T-helper 22 cell (primary cell): ENCODE measurements at places on chromosomes 5 and 9.
A peak's percentile ranks its signal among the peaks of the same experiment; 100 is the strongest.

DNA sequence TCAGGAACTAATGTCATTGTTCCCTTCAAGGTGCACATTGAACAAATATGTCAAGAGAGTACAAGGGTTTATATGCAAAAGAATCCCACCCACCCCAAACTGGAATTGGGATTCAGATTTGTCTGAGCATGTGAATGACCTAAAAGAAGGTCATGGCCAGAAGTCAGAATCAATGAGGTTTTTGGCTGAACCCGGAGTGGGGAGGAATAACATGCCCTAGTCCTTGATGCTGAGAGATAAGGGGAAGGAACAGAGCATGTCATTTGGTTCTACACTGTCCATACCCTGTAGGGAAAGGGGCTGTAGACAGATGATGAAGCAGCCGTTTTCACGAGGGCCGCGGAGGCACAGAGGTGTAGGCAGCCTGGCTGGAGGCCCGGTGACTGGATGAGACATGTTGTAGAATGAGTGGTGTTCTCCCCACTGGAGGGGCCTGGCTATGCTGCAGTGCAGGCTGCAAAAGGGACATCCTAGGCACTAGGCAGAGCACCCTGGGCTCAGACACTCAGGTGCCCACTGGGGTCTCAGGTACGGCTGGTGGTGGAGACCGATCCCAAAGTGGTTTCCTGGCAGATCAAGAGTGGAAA, 65.9 kb downstream of the ZFAND5 start:
- DNase-seq = no peak

- DNase-seq = no peak
Measured at GRCh38 chr9:127801955-127802575, 617 bp upstream of the FPGS start.

DNA sequence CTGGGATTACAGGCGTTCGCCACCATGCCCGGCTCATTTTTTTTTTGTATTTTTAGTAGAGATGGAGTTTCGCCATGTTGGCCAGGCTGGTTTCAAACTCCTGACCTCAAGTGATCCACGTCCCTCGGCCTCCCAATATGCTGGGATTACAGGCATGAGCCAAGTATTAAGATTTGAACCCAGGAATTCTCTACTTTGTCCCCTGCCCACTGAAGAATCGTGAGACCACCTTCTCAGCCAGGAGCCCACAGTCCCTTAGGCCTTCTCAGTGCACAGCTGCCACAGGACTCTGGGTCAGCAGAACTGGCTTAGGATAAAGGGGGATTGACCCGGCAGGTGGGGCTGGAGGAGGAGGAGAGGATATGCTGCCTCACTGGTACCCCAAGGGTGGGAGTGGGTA, 13.4 kb downstream of the OLFML2A start:
- DNase-seq = no peak

DNA sequence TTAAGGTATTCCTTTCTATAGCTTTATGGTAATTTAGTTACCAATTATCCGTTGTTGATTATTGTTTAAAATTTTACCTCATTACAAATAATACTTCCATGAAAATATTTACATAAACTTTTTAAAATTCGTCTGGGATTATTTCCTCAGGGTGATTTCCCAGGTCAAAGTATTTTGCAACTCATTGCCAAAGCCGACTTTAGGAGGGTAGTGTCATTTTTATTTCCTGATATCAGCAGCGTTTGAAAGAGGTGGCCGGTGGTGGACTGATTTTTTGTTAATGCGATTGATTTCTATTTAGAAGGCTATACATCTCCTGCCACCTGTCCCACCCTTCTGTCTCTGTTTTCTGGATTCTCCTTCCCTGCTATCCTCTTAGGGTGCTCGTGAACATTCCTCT, 4.3 kb downstream of the ADAMTS16 start:
- no peak for DNase-seq

GRCh38 chr9:130421802-130422276, 22.9 kb upstream of the ASS1 start:
- DNase-seq = no peak

- DNase-seq = no peak
Measured at GRCh38 chr9:7622481-7622880, 177.1 kb downstream of the DMAC1 start.

DNA sequence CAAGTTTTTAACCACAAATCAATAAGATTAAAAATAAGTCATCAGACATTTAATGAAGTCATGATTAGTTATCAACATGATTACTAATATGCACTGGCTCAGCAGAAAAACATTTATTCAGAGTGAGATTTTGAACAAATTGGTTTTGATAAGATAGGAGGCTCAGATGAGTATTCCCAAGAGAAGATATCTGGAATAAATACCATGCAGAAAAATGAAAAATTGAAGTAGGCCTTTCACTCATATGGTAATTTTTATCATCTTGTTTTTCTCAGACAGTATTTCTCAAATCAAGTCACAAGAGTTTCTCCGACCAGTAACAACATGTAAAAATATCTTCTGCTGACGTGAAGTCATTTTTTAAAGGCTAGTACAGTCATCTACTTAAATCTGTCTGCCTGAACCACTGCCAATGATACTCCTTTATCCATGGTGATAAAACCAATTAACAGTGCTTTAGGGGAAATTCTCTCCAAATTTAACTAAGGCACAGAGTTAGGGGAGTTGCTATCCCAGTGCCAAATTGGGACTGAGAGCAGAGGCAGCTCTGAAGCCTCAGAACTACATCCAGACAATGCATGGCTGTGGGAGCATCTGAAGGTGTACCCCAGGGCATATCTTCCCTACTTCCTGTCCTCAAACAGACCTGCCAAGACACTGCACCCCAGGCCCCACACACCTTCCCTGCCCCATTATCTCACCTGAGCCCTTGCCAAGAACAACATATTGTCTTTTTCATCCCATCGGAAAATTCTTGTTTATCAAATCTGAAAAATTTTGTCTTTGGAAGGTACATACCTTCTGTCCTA, 105.5 kb upstream of the TSLP start:
- no peak for DNase-seq

- DNase-seq = no peak
Measured at GRCh38 chr5:153818626-153819025, 220.1 kb downstream of the FAM114A2 start.

DNA sequence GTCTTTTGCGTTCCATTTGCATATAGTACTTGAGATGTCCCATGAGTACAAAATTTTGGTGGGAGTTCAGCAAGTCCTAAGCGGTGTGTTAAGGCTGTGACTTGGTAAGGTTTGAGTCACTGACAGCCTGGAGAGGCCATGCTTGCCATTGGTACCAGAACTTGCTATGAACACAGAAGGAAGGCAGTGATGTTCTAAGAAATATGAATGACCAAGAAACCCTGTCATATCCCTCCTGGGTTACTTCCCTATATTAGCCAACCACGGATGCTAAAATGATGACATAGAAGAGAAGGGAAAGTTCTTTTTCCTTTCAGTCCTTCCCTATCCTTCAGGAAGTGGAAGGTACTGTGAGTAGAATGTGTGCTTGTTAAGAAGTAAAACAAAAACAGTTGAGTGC, 136.7 kb downstream of the GCNT1 start:
- no peak for DNase-seq

- no peak for DNase-seq
Measured at GRCh38 chr5:87147441-87147840, 120.2 kb upstream of the RASA1 start.

GRCh38 chr5:4083591-4084337, 488.1 kb downstream of the IRX1 start:
- DNase-seq = no peak

GRCh38 chr5:383621-384020, 59.4 kb upstream of the EXOC3 start:
- DNase-seq = no peak

DNA sequence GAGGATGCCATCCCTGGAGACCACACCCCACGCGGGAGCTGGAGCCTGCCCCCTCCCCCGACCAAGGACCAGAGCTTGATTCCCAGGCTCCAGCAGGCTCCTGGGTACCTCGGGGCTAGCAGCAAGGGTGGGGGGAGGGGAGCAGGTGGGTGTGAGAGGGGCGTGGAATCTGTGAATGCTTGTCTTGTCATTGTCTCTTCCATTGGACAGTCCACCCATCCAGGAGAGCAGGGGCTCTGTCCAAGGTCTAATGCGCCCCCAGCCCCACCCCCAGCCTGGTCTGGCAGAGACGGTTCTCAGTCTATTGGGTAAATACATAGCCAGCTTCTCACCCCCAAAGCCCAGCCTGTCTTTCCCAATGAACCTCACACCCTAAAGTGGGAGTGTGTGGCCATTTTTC, 22.8 kb downstream of the URM1 start:
- no peak for DNase-seq

- DNase-seq = no peak
Measured at GRCh38 chr5:137960141-137960540, 70.9 kb downstream of the PKD2L2 start.

- no peak for DNase-seq
Measured at GRCh38 chr5:130289132-130290088, 385.1 kb downstream of the CHSY3 start.

DNA sequence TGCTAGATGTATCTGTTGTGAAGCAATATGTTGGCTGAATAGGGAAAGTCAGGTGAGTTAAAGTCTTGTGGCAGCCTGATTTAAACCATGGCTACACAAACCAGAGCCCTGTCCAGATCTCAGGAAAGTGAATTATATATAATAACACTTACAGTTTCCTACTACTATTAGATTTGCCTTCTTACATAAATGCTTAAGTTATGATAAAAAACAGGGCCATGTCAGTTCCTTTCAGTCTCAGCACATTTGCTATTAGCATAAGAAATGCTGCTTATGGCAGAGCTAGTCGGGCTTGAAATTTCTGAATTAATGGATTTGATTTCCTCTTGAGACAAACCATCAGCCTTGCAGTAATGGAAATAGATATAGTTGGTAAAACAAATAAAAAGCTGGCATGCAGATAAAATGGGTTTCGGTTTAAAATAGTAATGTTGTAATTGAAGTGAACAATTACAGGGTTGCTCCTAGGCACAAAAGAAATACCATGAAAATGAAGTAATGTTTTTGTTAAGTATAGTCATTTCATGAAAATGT, 664.2 kb upstream of the ZNF608 start:
- no peak for DNase-seq

DNA sequence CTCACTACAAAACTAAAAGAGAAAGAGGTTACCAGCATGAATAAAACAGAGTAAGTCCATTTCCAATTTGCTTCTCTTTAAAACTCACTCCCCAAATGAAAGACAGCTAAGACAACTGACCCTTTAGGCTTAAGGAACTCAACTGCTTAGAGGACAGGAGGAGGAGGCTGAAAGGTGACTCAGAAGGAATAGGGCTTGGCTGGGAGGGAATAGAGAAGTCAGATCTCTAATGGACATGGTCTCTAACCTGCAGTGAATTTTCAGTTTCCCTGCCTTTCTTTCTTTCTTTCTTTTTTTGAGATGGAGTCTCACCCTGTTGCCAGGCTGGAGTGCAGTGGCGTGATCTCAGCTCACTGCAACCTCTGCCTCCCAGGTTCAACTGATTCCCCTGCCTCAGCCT, 261.8 kb upstream of the CLINT1 start:
- DNase-seq = no peak

DNA sequence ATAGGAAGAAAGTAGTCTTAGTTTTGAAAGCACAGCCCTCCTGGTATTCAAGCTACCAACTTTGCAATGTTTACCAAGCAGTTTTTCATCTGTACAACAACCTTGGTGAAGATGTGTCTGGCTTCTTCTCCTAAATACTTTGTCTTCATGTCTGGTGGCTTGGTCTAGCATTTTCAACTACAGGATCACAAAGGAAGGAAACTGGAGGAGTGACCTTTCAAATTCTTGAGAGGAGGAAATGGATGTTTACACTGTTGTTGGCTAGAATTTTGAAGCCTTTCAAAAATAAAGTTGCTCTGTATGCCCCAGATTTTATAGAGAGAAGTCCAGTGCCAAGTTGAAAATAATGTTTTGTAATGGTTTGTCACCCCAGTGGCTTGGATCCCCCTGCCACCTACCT, 16.3 kb downstream of the PAM start:
- DNase-seq = no peak

DNA sequence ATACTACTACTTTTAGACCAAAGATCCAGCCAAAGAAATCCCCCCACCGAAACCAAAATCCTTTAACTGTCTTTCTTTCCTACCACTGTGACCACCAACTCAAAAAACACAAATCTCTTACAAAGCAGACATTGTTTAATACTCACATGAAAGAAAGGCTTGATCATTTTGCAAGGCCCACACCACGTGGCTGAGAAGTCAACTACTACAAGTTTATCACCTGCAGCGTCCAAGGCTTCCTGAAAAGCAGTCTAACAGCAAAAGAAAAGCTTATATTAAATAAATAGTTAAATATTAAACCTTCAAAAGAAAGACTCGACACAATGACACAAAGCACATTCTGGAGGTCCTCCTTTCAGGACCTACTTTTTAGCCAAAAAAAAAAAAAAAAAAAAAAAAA, 5.1 kb downstream of the TXN start:
- no peak for DNase-seq

DNA sequence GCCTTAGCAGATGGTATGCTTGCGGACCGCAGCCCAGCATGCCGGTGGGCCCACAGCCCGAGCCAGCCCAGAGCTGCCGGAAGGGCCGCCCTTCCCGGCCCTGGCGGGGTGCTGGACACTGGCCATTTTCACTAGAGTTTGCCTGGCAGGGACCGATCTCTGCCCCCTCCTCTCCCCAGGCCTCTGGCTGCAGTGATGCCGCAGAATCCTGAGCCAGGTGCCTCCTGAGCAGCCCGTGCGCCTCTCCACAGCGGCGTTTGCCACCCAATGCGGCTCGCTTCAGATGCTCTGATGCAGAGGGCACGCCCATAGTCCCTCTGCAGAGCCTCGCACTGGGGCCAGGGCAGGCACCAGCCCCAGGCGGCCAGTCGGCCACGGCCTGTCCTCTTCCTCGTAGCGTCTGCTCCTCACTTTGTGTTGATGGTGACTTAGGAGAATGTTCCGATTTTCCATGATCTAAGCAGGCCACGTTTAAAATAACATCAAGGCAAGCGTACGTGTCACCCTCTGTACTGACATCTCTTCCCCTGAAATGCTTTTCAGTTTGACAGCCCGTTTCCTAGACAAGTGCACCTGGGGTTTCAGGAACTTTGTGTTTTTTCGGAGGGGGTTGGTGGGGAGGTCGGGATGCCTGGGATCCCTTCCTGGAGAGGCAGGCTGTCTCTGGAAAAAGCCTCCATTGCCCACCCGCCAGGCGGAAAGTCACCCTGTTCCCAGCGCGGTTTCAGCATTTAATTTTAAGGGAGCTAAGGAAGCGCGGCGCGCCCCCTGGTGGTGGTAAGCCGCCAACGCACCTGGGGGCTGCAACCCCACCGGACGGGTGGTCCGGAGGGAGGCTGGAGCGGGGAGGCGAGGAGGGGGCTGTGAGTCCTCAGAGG, 29.8 kb upstream of the HMCN2 start:
- peak; percentile 34 for DNase-seq

DNA sequence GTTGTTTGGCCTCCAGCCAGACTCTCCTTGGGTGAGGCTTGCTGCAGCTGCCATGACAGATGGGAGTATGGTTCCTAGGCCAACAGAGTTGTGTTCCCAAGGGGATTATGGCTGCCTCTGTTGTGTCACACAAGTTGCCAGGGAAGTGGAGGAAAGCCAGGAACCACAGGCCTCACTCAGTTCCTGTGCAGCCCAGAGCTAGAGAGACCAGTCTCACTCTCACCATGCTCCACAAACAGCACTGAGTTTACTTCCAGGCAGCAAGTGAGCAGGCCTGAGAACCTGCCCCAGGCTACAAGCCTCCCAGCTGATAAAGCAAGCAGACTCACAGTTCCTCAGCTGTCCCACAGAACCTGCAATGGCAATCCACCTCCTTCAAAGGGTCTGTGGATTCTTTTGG, 273.6 kb upstream of the TAS2R1 start:
- no peak for DNase-seq
